ENCODE measurements at places on chromosomes 3 and 15.

DNA sequence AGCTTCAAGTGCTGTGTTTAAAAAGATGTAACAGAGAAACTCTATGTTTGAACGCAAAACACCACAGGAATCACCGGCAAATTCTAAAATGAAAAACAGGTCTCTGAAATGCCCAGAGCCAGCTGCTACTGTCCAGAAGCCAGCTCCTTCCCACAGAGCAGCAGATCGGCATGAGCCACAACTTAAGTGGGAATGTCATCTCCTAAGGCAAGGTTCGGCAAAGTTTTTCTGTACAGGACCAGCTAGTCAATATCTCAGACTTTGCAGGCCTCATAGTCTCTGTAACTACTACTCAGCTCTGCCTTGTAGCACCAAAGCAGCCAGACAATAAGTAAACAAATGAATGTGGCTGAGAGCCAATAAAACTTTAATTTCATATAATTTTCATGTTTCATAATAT, 4.9 kb downstream of the PLOD2 start:
- DNase-seq, result no peak

DNA sequence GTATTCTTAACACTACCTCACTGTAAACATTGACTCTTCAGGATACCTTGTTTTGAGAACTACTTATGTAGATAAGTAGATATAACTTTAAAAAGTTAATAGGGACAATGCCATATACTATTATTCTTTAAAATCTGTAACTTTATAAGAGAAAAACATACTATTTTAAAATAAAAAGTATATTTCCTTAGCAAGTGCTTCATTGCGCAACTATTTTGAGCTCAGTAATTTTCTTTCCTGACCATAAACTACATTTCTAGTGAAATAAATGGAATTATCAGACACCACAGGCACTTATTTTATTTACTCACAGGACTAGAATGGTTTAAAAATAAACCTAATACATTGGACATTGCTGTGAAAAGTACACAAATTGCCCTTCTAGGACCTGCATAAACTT, 764.4 kb upstream of the LMCD1 start:
- DNase-seq, result no peak

GRCh38 chr15:80898040-80898439, 91.6 kb downstream of the MESD start:
- DNase-seq, result no peak

DNA sequence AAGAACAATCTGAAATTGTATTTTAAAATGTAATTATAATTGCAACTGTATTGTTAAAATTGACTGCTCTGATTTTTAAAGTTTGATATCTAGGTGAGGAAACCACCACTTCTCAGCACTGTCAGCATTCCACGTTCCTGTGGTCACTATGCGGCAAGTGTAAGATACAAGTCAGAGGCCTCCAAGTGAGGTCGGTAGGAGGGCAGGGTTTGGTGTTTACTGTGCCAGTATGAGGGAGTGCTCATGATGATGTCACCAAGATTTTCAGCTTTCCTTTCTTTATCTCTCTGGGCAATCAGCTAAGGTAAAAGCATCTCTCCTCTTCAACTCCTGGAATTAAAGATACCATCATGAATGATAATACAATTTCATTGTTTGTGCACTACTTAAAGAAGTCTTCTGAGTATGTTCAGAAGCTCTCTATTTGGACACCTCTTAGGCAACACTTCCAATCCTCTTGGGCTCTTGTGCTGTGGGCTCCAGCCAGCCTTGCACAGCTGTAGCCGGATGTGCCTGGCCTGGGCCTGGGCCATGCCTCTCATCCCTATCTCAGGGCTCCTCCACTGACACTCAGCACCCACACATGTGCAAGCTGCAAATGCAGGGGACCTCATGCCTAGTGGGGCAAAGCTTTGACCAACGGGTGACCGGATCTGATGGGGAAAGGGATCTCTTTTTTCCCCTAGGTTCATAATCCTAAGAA, 42.9 kb downstream of the CCR3 start:
- DNase-seq, result peak; percentile 62

- no peak for DNase-seq
Measured at GRCh38 chr3:105613120-105613519, 246.4 kb downstream of the ALCAM start.

- no peak for DNase-seq
Measured at GRCh38 chr3:116444819-116445310, 422 bp downstream of the LSAMP start.

- no peak for DNase-seq
Measured at GRCh38 chr3:112874725-112875124, 28.1 kb upstream of the CD200R1L start.

DNA sequence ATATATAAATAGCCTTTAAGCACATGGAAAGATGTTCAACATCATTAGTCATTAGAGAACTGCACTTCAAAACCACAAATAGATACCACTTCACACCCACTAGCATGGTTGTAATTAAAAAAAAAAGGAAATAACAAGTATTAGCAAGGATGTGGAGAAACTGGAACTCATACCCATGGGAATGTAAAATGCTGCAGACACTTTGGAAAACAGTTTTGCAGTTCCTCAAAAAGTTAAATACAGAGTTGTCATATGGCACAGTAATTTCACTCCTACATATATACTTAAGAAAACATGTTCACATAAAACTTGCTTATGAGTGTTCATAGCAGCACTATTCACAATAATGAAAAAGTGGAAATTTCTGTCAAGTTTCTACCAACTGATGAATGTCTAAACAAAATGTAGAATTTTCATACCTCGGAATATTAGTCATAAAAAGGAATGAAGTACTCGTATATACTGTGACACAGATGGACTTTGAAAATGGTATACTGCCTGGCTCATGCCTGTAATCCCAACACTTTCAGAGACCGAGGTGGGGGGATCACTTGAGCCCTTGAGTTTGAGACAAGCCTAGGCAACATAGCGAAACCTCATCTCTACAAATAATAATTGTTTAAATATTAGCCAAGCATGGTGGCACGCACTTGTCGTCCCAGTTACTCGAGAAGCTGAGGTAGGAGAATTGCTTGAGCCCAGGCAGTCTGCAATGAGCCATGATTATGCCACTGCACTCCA, 28.1 kb downstream of the BCL2A1 start:
- no peak for DNase-seq

- DNase-seq, result no peak
Measured at GRCh38 chr3:86989611-86990010, 1.3 kb downstream of the VGLL3 start.

DNA sequence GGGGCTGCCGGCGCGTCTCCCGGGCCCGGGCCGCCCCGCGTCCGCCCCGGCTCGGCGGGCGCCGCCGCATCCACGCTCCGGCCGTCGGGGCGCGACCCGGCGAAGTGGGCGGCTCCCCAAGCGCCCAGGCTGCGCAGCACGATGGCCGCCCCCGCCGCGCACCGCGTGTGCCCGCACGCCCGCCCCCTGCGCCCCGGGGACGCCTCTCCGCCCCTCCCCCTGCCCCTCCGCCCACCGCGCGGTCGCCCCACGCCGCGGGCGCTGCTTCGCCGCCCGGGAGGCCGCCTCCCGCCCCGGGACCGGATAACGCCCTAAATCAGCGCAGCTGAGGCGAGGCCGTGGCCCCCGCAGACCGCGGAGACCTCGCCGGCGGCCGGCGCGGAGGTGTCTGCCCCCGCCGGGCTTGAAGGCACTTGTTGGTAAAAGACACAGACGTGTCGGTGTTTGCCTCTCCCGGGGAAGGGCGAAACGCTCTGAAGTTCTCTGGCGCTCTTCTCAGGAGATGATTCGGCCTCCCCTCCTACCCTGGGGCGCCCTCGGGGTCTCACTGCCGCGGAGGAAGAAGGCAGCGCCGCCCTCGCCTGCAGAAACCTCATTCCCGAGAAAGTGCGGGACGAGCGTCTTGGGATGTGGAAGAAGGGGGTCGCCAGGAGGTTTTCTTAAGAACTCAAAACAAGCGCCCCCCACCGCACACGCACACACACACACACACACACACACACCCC, at the start of gene BNC1:
TSS of gene BNC1 (minus strand) at position 106 of the 725 bp plus-strand sequence. CDS start at position 70, 36 bp downstream.
- DNase-seq, result no peak
